ENCODE measurements at places on chromosomes 11 and 22.

- DNase-seq: no peak
Observed at GRCh38 chr11:70915158-70915985, 337.0 kb downstream of the SHANK2 start.

GRCh38 chr22:19889951-19890350 is 35.3 kb upstream of the GNB1L start:
- DNase-seq: no peak

GRCh38 chr22:22110548-22111266 is 128.1 kb upstream of the TOP3B start:
- peak; percentile 48 for DNase-seq

DNA sequence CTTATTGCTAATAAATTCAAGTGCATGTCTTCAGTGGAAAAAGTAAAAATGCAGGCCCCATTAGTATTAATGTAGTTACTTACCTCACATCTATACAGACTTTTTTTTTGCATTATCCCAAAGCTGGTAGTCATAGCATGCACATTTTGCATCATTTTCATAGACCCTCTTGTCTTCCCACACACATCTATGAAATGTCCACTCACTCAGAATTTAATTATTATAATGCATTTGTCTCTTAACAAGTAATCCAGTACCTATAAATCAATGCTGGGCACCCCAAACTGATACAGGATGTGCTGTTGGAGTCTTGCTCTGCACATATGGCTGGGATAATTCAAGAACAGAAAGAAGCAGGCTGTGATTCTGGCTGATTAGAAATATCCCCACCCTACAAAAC is 370.4 kb upstream of the FAT3 start:
- DNase-seq: no peak

DNA sequence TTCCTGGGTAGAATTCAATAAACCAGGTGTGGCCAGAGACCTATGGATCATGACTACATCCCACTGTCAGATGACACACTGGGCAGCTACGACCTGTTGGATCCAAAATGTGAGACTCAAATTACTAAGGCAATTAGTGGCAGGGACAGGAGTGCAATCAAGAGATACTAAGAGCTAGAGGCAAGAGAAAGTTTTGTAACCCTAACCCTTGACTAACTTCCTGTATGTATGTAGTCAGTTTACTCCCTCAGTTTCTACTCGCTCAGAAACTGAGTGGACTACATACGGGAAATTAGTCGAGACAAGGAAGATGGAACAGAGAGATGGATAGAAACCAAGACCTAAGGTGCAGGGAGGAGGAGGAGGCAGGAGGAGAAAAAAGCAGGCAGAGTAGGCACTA is 2.7 kb downstream of the CYB5R2 start:
- DNase-seq: no peak

- no peak for DNase-seq
Observed at GRCh38 chr22:19674129-19674928, 40.0 kb upstream of the SEPTIN5 start.
